ENCODE measurements at places on chromosomes 4 and X. TPM values are rescaled to one million over a fixed set of nuclear protein-coding genes. Genes with fewer than 3 reads are reported as not detected.

DUSP9 gene
- total RNA-seq = 0.16 TPM

FGD1 gene
- total RNA-seq = 6.4 TPM

GRCh38 chr4:8370835-8371595, 69.5 kb downstream of the ACOX3 start:
- no peak overlapping the region for H3K4me3 ChIP-seq
- H3K36me3 ChIP-seq = no peaks in the 10 kb centered on the region
- no peak overlapping the region for H3K27ac ChIP-seq
- no peaks in the 10 kb centered on the region for H3K4me1 ChIP-seq
- DNase-seq = no peak
- H3K27me3 ChIP-seq = no peaks in the 10 kb centered on the region

GRCh38 chr4:52932591-52933470, 70.7 kb downstream of the RASL11B start:
- H3K36me3 ChIP-seq = no peaks in the 10 kb centered on the region
- H3K4me1 ChIP-seq = no peaks in the 10 kb centered on the region
- H3K4me3 ChIP-seq = no peak overlapping the region
- H3K27me3 ChIP-seq = no peaks in the 10 kb centered on the region
- DNase-seq = no peak

Measured in left lung (tissue), 14 donors.